NCI-H146 (cell line): ENCODE measurements at places on chromosomes 2 and 18.

DNA sequence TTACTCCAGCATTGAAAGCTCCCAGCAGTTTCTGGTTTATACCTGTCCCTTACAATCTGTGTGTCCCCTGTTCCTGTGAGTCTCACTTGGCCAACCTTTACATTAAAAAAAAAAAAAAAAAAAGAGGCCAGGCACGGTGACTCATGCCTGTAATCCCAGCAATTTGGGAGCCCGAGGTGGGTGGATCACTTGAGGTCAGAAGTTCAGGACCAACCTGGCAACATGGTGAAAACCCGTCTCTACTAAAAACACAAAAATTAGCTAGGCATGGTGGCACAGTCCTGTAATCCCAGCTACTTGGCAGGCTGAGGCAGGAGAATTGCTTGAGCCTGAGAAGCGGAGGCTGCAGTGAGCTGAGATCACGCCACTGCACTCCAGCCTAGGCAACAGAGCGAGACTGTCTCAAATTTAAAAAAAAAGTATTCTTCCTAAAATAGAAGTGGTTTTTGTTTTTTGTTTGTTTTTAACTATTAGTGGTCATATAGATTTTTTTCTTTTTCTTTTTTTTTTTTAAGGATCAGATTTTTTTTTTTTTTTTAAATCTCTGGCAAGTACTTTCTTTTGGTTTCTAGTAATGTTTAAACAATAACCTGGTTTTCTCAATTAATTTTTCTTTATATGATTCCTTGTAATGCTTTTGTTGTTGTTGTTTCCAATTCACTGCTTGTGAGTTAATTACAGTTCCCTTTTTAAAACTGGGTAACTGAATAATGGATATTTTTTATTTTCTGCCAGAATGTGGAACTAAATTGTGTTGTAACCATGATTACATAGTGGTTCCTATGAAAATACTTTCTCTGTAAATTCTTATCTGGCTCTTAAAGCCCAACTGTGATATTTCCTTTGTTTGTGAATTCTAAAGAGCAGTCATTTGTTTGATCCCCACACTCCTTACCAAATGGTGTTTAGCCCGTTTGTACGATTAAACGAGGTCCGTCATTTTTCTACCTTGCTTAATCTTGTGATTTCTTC, 116.8 kb downstream of the CTAGE1 start:
- DNase-seq: no peak

DNA sequence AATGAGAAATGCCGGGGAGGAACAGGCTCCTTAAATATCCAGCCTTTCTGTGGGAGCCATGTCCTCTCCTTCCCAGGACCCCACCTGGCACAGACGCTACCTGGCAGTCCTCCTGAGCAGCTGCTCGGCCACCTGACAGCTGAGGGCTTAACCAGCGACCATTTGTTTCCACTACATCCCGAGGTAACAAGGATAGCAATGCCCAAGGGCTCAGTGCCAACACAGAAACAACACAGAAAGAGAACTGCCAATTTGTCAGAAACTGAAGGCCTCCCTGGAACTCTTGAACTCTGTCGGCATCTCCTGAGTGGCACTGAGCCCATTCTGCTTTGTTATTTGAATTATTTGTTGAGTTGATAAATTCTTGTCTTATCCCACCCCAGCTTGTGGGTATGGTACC, 122.2 kb upstream of the ARHGAP28 start:
- no peak for DNase-seq

DNA sequence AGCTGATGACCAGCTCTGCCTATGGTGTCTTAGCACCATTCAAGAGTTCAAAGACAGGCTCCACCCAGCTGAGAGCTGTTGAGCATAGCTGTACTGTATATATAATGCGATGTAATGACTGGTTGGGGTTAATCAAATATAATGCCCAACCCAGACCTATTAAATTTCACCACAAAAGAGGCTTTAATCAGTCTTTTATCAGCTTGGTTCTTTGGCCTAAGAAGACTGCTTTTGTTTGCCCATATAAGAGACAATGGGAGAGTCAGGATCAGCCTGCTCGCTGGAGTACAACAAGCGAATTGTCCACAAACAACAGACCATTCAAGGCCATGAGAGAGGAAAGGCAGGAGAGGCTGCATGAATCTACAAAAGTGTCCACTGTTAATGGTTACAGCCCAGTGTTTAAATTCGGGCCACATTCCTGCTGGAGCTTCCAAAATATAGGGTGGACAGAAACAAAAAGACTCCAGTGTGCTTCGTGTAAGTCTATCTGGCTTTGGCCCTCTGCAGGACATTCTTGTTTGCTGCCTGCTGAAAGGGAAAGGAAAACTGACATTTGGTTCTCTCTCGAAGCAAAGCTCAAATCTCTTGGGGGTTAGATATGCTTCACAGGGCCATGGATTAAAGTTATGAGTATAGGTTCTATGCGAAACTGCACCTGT, 299.0 kb upstream of the FBXO11 start:
- DNase-seq: peak; percentile 84

GRCh38 chr2:60213865-60214625, 339.4 kb downstream of the BCL11A start:
- DNase-seq: no peak

- DNase-seq: no peak
Observed at GRCh38 chr18:68263481-68263880, 451.4 kb downstream of the TMX3 start.

DNA sequence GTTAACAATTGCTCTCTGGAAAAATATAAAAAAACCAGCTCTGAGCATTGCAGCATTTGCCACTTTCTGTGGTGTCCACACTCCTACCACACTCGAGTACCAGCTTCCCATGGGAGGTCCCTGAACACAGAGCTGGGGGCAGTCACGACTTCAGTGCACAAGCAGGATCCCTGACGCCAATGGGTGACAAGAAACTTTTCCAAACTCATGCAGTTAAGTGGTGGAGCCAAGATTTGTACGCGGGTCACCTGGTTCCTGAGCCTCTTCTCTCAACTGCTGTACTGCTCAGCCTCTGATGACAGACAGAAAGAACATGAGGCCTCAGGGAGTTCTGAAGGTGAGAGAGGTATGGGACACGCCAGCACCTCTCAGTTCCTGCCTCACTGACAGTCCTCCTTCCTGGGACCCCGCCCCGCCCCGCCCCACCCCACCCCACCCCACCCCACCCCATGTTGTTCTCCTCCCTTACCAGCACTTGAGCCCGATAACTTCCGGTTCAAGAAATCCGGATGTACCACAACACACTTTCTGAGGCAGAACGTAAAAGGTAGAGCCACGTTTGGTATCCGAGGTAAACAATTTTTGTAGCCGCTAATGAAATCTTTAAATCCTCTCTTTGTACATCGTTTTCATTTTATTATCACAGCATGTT, 287.6 kb downstream of the MYCN start:
- no peak for DNase-seq

DNA sequence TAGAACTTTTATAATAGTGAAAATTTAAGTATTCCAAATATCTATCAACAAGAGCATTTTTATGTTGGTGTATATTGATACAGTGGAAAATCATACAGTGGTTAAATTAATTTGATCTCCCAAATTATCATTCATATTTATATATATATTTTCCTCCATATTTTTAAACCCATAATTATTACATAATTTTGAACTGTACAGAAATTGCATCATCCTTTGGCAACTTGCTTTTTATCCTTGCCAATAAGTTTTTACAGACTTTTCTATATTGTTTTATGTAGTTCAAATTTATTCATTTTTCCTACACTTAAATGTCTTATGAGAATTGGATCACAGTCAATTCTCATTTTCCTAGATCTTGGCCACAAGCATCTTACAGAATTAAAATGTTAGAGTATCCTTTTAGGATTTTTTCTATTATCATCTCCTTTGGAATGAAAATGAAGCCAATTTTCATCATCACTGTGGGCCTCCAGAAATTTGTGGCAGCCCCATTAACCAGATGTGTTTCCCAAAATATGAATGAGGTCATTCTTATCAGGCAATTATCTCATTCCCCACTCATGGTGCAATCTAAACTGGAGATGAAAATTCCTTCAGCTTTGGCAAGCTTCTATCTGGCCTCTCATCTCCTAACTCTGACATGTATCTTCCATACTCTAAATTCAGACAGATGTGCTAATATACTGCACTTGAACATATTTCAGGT, 94.2 kb upstream of the DLGAP1 start:
- no peak for DNase-seq

GRCh38 chr2:237064203-237065070, 21.3 kb upstream of the COPS8 start:
- DNase-seq: no peak

DNA sequence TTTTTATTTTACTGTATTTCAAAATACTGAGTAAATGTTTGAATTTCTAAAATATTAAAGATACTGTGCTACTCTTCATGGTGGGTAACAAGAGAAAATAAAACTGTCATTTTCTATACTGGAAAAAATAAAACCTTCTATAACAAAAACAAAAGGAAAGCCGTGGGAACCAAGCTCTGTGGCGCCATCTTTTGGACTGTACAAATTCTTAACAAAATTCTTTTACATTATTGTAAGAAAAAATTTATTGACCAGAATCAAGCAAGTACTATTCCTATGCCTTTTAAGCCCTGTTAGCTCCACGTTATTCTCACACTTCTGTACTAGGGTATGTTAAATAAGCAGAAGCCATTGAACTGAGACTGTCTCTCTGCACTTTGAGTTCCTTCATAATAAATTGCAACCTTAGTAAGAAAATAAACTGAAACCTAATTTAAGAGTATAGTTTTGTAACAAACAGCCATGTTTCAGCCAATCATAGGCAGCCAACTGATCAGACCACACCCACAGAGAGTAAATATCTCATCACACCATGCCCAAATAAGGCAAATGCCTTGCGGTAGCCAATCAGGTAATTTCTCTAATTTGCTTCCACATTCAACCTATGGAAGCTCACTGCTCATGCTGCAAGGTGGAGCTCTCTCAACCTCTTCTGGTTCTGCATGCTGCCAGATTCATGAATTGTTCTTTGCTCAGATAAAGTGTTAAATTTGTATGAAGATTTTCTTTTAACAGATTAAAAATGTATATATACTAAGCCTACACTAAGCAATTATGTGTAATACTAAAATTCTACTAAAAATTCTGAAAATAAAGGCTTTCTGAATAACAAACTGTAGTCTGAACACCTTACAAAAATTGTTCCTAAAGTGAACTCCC, 42.2 kb downstream of the HIBCH start:
- DNase-seq: no peak

GRCh38 chr2:101983928-101984327, 7.8 kb upstream of the IL1R2 start:
- DNase-seq: no peak

DNA sequence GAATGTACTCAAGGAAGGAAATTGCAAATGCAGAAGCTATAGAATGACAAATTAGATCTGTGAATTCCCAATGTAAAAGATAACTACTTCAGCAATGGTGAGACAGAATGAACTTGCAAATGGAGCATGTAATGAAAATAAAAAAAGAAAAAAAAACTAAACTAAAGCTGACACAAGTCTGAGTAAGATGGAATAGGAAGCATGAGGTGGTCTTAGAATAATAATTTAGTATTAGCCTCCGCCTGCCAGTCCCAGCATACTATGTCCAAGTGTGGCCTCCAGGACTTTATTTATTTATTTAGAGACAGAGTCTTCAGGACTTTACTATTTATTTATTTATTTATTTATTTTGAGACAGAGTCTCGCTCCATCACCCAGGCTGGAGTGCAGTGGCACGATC, 37.4 kb upstream of the SLC39A10 start:
- no peak for DNase-seq

DNA sequence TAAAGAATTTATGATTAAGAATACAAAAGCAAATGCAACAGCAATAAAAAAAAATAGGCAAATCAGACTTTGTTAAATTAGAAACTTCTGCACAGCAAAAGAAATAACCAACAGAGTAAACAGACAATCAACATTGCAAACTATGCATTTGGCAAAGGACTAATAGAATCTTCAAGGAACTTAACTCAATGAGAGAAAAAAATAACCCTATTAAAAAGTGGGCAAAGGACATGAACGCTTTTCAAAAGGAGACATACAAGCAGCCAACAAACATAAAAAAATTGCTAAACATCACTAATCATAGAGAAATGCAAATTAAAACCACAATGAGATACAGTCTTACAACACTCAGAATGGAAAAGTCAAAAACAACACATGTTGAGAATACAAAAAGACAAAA, 166.0 kb upstream of the DSEL start:
- DNase-seq: no peak

GRCh38 chr18:62954366-62954765, 239.0 kb downstream of the PHLPP1 start:
- DNase-seq: peak; percentile 70

- no peak for DNase-seq
Observed at GRCh38 chr2:68157002-68157401, 686 bp upstream of the PNO1 start.

- no peak for DNase-seq
Observed at GRCh38 chr2:181203412-181203811, 223.0 kb downstream of the UBE2E3 start.

DNA sequence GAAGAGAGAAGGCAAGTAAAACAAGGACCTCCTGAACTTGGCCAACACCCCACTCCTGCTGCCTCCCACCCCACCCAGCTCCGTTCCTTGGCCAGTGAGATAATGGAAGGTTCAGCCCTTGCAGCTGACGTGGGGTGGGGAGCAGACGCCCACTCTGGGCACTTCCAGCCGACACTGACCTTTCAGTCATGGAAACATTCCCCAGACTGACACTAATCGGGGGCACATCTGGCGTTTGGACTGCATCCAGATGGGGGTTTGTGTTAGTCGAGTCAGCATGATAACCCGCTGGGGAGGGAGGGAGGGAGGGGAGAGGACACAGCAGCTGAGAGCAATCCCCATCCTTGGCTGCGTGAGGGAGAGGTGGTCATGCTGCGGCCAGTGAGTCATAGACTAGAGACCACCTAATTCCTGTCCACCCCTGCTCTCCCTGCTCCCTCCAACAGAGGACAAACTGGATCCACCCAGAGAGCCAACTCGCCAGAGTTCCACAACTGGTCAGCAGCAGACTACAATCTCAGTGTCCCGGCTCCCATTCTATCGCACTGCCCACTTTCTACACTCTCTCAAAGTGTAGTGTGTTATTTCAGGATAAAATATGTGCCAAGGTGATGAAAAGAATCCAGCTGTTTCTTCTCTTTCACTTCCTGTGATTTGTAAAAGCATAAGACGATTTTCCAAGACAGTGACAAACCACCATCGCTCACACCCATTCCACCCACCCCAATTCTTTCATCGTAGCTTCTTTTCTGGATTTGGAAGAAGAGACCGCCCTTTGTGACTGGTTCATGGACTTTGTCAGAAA, 115.4 kb upstream of the PKDCC start:
- DNase-seq: no peak

GRCh38 chr2:126317790-126318431, 338.0 kb upstream of the GYPC start:
- no peak for DNase-seq

GRCh38 chr18:34158881-34159690, 65.6 kb downstream of the NOL4 start:
- DNase-seq: peak; percentile 100
